ENCODE measurements at places on chromosomes 16 and 17. TPM values are rescaled to one million over a fixed set of nuclear protein-coding genes. Genes with fewer than 3 reads are reported as not detected.

ZNF232 gene
- total RNA-seq, result 23.9 TPM

GCGR gene
- total RNA-seq, result not detected

DNA sequence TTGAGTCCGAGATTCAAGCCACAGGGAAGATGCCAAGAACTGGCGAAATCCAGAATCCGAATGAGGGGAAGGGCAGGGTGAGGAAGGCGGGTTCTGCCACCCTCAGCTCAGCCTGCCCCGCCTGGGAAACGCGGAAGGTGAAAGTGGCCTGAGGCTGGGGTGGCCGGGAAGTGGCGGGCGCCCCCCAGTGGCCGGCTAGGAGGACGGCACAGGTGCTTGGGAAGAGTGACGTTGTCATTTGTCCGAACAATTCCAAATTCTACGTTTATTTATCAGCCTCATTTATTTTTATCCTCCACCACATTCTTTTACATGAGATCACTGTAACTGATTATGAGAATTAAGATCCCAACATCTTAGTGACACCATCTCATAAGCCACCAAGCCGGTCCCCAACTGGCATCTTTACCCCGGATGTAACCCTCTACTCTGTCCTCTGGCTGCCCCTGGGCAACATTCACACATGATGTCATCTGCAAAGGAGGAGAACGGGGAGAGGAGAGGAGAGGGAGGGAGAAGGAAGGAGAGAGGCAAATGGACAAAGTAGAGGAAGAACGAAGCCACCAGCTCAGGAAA is 21.3 kb downstream of the SRCIN1 start:
- DNase-seq, result no peak

- DNase-seq, result no peak
Observed at GRCh38 chr17:7293816-7294613, 424 bp downstream of the YBX2 start.

NPTX1 gene
- total RNA-seq, result 0.07 TPM

DNA sequence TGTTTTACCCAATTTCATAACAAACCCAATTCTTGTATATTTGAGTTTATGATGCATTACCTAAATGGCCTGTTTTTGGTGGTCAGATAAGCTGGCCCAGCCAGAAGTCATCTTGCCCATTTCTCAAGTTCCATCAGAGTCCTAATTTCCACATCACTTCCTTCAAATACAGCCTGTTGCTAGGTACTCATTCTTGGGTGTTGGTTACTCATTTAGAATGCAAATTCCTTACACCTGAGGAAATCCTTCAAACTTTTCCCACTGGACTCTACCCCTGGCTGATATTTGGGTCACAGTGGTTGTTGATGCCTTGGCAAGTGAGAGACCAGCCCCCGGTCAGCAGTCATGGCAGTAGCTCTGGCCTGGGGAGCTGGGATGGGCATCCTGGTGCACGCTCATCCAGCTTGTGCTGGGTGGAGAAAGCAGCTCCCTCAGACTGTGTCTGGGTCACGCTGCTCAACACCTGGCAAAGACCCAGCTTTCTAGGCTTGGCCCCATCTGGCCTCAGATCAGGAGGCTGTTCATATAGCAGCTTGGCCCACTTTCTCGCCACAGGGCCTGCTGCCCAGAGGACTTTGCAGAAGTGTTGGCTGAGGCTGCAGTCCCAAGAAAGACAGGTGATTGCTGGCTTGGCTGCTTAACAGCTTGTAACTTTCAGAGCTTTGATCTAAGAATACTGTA is 25.8 kb downstream of the WSB1 start:
- no peak for DNase-seq

BBS2 gene
- 34.2 TPM for total RNA-seq

DNA sequence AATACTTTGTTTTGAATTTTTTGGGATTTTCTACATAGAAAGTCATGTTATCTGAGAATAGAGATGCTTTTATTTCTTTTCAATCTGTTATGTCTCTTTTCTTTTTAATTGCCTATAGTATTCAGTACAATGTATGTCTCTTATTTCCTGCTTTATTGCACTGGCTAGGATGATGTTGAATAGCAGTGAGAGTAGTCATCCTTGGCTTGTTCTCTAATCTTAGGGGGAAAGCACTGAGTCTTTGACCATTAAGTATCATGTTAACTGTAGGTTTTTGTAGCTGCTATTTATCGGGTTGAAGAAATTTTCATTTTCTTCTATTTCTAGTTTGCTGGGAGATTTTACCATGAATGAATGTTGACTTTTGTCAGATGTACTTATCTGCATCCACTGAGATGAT is 10.0 kb upstream of the ABCA3 start:
- no peak for DNase-seq

- DNase-seq, result no peak
Observed at GRCh38 chr16:62709794-62710193, 673.6 kb upstream of the CDH8 start.

DNA sequence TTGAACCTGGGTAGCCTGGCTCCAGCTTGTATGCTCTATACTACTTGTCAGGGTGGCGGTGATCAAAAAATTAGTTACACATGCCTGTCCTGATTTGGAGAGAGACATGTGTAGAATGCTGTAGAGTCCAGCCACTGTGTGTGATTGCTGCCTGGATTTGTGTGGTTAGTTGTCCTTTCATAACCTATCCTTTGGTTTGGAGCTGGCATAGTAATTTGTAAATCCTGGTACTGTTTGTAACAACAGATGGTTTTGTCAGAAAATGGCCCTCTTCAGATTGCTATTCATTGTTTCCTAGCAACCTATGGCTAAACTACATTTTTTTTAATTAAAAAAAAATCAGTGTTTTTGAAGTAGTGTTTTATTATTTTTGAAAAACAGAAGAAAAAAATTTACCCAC is 30.5 kb downstream of the ETV4 start:
- DNase-seq, result no peak

TSR1 gene
- total RNA-seq, result 49.1 TPM

PLEKHH3 gene
- total RNA-seq, result 11.2 TPM

PMFBP1 gene
- total RNA-seq, result not detected

DNA sequence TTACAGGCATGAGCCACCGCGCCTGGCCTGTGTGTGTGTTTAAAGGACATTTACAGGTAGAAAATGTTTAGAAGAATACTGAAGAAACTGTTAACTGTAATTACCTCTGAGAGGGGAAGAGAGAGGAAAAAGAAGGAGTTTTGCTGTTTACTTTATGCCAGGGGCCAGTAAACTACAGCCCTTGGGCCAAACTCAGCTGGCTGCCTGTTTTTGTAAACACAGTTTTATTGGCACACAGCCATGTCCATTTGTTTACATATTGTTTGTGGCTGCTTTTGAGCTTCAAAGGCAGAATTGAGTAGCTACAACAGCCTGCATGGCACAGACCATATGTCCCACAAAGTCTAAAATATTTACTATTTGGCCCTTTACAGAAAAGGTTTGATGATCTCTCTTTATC is 76.4 kb downstream of the GPR139 start:
- no peak for DNase-seq

KRTAP2-1 gene
- total RNA-seq, result not detected

DNA sequence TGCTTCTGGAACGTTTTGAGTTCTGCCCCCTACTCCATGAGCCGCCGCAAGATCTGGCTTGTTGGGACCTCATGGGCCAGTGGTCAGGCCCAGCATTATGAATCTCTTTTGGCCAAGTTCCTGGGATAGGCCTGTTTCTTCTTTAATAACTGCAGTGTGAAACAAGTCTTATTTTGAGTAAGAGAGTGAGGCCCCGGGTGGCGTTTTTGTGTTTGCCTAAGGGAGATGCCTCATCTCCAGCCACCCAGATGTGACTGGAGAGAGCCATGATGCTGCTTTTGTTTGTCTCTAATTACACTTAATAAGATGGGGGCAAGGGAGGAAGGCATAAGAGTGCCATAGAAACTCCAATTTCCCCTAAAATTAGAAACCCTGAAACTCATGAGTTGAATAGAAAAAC is 39.8 kb downstream of the KSR1 start:
- DNase-seq, result no peak

C16orf46 gene
- 2.1 TPM for total RNA-seq

- no peak for DNase-seq
Observed at GRCh38 chr17:77535892-77536291, 395.1 kb downstream of the SEC14L1 start.

CIBAR2 gene
- not detected for total RNA-seq

DNA sequence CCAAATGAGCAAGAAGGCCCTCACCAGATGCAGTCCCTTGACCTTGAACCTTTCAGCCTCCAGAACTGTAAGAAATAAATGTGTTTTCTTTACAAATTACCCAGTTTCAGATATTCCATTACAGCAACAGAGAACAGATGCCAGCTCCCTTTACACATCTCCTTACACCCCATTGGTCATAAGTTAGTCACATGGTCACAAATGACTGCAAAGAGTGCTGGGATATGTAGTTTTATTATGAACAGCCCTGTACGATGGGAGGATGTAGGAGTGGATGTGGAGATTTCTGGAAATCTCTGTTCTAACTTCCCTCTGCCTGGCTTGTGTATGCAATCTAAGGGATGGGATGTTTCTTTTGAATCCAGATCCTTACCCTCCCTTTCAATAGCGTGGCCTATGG is 13.3 kb upstream of the RPL38 start:
- no peak for DNase-seq

GRCh38 chr17:36048066-36048465 is 16.0 kb upstream of the CCL18 start:
- DNase-seq, result no peak

CENPN gene
- total RNA-seq, result 11.0 TPM

DNA sequence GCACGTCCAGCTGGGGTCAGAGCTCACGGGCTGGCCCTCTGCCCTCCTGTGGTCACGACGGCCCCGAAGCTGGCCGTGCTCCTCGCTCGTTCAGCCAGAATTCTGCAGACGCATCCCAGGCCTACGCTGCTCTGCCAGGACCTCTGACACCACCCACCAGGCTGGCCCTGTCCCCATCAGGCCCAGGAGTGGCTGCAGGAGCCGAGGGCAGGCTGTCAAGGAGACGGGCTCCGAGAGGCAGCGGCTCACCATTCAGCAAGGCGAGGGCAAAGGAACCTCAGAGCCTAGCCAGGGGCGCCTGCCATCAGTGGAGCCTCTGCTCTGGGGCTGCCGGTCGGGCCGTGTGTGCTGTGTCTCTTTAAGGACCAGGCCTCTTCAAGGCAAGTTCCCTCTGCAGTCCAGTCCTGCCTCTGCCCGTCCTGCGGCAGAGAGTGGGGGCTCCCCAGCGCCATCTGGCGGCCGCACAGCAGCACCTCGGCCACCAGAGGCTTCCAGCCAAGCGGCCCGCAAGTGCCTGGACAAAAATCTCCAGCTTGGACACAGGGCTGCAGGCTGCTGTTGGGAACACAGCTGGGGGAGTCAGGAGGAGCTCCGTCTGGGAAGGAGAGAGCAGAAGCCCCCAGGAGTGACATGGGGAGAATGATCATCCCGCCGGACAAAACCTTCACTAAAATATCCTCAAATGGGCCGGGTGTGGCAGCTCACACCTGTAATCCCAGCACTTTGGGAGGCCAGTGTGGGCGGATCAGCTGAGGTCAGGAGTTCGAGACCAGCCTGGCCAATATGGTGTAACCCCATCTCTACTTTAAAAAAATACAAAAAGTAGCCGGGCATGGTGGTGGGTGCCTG is 7.4 kb upstream of the ABR start:
- DNase-seq, result peak; percentile 39

SEPTIN12 gene
- not detected for total RNA-seq

DNA sequence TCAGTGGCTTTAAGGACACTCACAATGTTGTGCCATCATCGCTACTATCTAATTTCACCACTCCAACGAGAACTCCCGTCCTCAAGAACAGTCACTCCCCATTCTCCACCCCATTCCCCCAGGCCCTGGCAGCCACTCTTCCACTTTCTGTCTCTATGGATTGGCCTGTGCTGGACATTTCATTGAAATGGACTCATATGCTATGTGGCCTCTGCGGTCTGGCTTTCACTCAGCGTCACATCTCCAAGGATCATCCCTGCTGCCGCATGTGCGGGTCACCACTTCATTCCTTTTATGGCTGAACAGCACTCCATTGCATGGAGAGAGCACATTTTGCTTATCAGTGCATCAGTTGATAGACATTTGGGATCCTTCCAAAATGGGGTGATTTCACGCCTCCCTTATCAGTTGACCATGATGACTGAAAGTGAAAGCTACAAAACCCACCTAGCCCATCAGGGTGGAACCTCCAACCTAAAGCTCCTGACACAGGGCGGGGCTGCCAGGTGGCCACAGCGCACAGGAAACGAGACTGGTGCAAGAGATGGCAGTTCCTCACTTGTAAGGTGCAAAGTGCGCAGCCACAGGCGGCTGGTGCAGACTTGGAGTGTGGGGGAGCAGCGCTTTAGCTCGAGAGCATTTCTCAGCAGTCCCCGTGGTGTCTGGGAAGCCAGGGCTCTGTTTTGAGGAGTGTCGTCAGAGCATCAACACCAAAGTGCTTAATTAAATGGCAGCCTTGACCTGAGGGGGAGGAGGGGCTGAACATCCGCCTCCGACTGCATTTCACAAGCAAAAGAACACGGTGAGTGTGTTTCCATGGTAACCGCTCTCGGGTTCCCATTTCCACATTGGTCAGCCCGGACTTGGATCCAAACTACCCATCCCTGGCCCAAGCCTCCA is 23.8 kb downstream of the COTL1 start:
- no peak for DNase-seq

DNA sequence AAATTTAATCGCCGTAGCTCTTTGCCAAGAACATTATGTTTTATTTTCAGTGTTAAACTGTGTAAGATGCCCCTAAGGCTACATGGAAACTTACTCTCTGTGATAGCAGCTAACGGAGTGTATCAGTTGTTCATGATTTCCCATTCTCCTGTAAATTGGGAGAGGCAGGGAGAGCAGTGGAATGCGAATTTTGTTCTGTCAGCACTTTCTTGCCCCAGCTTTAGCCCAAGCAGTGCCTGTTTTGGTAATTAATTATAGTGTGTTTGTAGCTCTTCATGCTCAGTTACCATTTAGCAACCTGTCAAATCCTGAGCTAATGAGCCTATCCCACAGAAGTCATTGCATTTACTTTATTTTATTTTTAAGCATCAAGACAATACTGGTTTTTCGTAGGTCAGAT is 475.1 kb upstream of the RBFOX1 start:
- no peak for DNase-seq

ATAD5 gene
- 2.8 TPM for total RNA-seq

GRCh38 chr17:35731239-35731916 is at the start of gene RASL10B:
TSS of gene RASL10B (plus strand) at chr17:35731639. CDS start at chr17:35735185, 3,546 bp downstream.
- DNase-seq, result no peak

All from kidney epithelial cell (primary cell).